ENCODE measurements at places on chromosomes 7 and 10.

- DNase-seq = no peak
Observed at GRCh38 chr10:106609470-106610266, 554.8 kb downstream of the SORCS1 start.

DNA sequence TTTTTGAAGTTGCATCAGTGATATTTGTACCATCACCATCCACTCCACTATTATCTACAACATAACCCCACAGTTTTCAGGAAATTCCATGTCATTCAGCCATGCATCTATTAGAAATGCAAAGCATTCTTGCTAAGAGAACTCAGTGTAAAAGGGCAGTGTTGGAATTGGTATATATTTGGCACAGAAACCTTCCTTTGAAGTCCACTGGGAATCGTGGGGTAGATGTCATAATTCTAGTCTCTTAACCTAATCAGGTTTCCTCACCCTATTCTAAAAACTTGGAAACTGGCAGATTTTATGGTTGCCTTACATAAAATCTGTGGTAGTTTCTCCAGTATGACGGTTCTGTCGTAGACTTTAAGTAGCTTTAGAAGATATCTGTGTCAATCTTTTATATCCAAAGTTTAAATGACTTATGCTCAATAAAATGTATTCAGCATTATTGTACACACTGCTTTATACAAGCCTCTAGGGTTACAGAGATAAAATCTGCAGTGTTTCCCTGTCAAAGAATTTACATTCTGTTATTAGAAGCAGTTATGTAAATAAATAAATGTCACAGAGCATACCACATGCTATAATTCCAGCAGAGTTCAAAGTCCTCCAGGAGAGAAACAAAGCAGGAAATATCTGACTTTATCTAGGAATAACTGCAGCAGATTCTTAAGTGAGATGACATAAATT lies 704.4 kb upstream of the CELF2 start:
- DNase-seq = no peak

- DNase-seq = no peak
Observed at GRCh38 chr10:6114805-6115341, 26.0 kb downstream of the RBM17 start.

GRCh38 chr10:131477457-131478121 lies 166.1 kb upstream of the TCERG1L start:
- no peak for DNase-seq

DNA sequence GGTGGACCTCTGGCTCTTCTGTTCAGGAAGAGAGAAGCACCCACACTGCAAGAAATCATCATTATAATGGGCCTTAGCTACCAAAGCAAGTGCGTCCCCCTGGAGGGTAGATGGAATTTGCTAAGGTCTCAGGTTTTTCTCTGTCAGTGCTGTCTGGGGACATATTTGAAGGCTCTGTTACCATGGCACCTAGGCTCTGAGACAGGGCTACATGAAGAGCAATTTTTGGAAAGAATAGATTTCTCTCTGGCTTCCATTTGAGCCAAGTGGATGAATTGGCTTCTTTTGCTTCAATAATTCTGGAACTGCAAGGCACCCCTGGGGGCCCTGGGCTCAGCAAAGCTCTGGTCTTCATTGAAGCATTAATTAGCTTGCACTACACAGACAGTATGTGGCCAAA lies 349.1 kb upstream of the GALNT17 start:
- no peak for DNase-seq

DNA sequence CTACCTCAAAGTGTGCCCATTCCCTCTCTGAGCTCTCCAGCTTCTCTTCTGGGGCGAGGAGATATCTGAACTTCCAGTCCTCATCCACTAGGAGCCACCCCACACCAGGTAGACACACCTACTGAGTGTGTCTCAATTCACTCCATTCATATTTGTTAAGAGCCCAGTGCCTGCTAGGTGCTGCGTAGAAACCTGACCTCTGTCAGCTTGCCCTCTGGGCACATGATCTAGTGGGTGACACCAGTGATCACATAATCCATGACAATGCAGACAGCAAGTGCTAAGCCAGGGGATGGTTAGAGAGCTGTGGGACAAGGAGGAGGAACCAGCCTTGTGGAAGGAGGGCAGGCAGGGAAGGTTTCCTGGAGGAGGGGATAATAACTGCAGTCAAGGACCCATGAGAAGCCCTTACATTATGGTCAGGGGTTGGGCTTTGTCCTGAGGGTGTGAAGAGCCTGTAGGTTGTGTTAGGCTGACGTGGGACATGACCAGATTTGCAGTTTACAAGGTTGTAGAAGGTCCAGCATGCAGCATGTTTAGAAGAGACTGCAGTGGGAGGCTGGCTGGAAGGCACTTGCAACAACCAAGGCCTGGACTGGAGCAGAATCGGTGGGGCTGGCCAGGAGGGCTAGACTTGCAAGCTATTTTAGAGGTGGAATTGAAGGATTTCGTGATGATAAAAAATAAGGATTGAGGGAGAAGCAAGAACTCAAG lies 81.8 kb downstream of the COL13A1 start:
- no peak for DNase-seq

DNA sequence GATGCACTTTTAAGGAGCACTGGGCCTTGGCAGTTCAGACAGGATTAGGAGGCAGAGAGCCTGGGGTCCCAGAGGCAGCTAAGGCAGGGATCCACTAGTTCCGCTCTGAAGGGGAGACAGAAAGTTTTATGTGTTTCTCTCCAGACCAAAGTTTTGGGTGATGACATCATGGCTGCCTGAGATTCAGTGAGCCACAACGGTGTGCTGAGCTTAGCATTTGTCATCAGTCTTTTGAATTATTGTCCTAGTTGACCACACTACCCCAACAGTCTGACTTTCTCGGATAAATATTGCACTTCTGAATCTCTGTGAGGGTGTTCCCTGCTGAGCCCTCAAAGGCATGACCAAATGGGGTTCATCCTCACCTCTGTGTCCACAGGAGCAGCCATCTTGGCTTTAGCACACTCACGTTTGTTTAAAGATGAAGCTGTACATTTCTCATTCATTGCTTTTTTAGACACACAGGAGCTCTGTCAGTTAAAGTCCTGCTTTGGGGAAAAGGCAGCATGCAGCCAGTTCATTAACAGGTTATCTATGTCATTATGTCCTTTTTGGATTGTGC lies 297.7 kb upstream of the LRGUK start:
- DNase-seq = no peak

DNA sequence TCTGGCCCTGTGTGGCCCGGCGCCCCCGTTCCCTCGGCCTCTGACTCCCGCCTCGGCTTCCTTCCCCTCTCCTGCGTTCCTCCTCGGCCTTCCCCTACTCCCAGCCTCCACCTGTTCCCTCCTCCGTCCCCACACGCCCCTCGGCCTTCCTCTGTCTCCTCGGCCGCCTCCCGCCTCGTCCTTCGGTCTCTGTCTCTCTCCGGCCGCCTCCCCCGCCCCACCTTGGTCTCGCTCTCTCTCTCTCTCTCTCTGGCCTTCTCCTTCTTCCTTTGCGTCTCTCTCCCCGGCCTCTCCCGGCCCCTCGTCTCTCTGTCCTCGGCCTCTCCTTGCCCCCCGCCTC lies 588 bp downstream of the GET4 start:
- no peak for DNase-seq

GRCh38 chr10:94423627-94424026 lies 21.3 kb downstream of the TBC1D12 start:
- no peak for DNase-seq

- no peak for DNase-seq
Observed at GRCh38 chr7:156935250-156935649, 14.3 kb upstream of the NOM1 start.

DNA sequence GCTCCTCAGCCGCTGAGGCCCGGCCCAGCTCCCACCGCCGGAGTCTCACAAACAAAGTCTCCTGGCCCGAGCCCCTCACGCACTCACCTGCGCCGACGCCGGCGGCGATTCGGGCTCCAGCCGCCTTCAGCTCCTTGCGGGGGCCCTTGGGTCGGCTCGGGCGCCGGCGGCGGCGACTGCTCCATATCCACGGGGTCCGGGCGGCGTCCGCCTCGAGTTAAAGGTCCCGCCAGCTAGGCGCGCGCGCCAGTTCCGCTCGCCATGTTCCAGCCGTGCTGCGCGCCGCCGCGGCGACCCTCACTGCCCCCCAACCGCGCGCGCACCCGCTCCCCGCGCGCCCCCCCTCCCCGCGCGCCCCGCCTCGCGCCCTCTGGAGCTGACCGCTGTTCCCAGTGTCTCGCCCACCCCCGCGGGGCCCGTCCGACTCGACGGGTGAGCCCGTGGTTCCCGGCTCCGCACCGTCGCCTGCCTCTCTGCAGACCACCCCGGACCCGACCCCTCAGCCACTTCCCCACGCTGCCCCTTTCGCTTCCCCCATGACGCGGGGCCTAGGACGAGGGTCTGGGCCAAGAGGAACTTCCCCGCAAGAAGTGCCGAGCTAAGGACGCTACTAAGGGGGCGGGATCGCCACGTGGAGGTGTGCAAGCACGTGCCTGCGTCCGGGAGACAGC lies 396.1 kb downstream of the ZNF33B start:
- no peak for DNase-seq

DNA sequence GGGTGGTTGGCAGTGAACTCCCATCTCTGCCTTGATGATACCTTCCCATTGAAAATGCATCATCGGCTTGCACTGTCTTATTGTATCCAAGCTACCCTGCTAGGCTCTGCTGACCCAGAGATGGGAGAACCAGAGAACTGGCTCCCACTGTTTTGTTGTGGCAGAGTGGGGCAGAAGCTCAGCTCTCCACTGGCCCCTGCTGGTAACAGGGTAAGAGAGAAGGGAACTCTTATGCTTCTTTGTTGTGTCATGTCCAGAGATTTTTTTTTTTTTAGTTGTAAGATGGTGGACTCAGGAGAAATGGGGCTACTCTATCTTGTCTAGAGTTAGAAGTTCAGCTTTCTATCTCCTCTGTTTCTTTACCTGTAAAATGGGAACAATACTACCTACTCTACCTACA lies 100.5 kb upstream of the SDK1 start:
- peak; percentile 26 for DNase-seq

- no peak for DNase-seq
Observed at GRCh38 chr7:45582136-45582749, 8.1 kb downstream of the ADCY1 start.

GRCh38 chr10:110109511-110109910 lies 97.9 kb upstream of the MXI1 start:
- DNase-seq = no peak

DNA sequence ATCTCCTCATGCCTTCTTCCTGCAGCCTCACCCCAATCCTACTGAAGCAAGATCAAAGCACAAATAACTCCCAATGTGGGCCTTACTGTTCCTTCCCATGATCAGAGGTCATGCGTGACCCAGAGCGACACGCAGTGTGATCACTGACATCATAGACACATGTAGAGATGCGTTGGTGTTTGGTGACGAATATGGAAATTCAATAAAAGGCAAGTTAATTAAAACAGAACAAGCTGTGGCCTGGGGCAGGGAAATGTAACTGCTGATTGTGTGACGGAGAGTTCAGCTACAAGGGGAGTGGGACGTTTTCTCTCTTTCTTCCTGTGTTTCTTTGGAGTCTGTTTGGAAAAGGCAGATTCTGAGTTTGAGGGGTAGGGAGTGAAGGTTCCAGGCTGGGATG lies 34.8 kb upstream of the CARD11 start:
- DNase-seq = no peak

DNA sequence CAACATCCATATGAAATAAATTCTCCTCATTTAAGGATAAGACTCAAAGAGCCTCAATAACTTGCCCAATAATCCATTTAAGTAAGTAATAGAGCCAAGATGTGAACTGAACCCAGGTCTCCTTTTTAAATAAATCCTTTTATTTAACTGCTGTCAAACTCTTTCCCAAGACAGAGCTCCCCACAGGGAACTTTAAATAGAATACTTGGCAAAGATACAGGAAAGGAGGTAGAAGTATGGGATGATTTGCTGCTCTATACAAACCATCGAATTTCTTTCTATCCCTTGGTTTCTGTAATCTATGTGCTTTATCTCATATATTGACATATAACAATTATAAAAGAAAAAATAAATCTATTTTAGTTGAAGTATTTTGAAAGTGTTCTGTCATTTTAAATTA lies 295.9 kb downstream of the CSTF2T start:
- no peak for DNase-seq

- no peak for DNase-seq
Observed at GRCh38 chr10:121036431-121036830, 185.3 kb downstream of the WDR11 start.

DNA sequence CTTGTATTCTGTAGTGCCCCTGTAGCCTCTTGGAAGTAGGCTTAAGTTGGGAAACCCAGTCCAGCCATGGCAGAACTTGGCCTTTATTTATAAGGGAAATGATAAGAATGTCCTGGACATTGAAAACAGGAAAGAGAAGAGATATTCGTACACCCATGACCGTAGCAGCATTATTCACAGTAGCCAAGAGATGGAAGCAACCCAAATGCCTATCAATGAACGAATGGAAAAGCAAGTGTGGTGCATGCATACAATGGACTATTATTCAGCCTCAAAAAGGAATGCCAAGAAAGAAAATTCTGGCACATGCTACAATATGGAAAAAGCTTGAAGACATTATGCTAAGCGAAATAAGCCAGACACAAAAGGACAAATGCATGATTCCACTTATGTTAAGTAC lies 315.3 kb downstream of the CXCL12 start:
- DNase-seq = no peak

DNA sequence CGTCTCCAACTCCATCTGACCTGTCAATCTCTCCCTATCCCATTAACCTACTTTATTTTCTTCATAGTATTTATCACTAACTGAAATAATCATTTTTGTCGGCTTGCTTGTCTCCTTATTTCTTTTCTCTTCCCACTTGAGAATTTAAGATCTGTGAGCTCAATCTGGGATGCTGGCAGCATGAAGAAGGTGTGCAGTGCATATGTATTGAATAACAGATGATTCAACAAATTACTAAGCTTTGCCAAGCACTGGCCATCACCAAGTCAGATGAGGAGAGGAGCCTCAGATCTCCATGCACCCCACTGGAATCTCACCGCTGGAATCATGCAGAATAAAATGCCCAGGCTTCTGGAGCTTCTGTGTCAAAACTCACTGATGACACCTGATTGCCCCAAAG lies 47.6 kb upstream of the PPP1R3C start:
- DNase-seq = no peak

DNA sequence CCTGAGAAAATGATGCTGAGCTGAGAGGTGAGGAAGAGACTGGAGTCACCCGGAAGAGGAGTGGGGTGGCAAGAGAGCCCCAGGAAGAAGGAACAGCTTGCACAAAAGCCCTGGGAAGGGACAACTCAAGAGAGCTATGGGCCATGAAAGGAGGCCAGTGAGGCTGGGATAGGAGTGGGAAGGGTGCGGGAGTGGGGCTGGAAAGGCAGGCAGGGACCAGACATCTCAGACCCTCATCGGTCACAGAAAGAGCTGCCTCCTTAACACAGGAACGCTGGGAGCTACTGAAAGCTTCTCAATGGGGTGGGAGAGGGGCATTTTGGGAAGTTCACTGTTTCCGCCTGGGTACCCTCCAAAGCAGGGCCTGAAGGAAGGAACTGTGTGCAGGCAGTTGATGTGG lies 122.0 kb upstream of the UNC5B start:
- DNase-seq = no peak

Measured in CD4-positive, alpha-beta T cell treated with Interleukin-15 for 1 hour (primary cell).